ENCODE measurements at places on chromosomes 13 and 19.
A peak's percentile ranks its signal among the peaks of the same experiment; 100 is the strongest.

DNA sequence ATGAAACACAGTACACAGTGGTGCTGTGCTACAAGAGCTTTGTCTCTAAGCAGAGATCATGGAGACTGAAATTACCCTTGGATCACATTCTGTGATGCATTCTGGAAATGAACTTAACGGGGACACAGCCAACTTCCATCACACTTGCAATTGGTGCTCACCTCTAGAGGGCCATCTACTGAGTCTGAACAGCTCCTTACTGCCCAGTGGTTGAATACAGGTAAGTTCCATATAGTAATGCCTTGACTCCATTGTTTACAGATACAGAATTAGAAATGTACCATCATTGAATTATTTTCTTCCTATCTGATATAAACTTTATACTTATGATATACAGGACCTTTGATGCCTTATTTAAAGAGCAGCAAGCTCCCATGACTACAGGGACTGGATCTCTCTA is 686.4 kb downstream of the PCDH9 start:
- no peak for DNase-seq

DNA sequence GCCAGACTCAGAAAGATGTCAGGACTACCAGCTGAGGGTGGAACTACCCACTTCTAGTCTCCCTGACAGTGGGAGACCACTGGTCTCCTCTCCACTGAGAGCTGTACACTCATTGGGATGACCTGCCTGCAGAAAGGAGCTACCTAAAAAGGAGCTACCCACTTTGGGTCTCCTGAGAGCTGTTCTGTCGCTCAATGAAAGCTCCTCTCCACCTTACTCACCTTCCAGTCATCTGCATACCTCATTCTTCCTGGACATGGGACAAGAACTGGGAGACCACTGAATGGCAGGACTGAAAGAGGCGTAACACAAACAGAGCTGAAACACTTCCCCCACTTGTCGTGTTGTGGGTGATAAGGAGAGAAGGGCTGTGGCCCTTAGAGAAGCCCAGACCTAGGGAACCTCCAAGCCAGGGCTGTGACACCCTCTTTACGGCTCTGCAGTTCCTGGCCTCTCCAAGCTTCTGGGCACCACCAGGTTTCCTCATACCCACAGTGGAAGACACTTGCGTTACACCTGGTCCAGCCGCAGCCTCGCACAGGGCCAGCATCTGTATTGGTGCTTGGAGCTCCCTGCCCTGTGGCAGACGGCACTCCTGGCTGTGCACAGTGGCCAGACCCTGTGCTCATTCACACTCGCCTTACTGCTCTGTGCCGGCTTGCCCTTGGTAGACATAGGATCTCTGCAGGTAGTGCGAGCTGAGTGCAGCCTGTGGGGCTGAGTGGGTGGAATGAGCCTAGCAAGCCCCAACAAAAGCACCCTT is 54.9 kb upstream of the SLITRK6 start:
- DNase-seq = no peak

DNA sequence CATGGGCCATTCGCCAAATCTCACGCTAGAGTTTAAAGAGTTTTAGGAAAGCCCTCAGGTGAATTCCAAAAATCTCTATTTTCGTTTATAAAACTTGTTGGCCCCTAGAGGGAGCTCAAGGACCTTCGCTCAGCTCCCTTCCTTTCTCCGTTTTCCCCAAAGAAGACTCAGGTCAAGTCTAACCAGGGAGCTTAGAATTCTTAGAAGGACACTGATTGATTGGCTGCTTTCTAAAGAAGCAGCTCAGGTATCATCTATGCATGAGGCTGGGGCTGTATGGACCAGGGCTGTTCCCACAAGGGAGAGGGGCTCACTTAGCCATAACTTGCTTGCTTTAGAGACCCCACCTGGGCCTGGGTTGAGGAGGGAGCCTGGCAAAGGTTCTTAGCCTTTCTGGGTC is 20.5 kb downstream of the DZIP1 start:
- DNase-seq = peak; percentile 22

GRCh38 chr13:37209621-37210580 is 104.4 kb upstream of the CSNK1A1L start:
- no peak for DNase-seq

GRCh38 chr13:74444161-74444571 is 310.0 kb upstream of the KLF12 start:
- no peak for DNase-seq

DNA sequence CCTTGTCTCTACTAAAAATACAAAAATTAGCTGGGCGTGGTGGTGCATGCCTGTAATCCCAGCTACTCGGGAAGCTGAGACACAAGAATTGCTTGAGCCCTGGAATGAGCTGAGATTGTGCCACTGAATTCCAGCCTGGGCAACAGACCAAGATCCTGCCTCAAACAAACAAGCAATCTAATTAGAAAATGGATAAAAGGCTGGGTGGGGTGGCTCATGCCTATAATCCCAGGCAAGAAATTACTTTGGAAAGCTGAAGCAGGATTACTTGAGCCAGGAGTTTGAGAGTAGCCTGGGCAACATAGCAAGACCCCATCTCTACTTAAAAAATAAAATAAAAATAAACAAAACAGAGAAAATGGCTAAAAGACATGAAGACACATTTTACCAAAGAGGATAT is 77.0 kb downstream of the CAB39L start:
- no peak for DNase-seq

DNA sequence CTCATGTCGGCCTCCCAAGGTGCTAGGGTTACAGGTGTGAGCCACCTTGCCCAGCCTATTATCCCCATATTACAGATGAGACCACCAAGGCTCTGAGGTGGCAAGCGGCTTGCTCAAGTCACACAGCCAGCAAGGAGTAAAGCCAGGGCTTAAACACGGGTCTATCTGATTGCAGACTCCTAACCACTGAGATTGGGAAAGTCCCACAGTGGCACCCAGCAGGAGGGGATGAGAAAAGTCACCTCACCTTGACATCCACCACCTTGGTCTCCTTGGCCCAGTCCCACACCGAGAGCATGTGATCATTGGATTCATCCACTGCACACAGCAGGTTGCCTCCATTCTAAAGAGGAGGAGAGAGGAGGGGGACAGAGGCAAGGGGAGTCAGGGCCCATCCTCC is 9.5 kb downstream of the EML2 start:
- no peak for DNase-seq

DNA sequence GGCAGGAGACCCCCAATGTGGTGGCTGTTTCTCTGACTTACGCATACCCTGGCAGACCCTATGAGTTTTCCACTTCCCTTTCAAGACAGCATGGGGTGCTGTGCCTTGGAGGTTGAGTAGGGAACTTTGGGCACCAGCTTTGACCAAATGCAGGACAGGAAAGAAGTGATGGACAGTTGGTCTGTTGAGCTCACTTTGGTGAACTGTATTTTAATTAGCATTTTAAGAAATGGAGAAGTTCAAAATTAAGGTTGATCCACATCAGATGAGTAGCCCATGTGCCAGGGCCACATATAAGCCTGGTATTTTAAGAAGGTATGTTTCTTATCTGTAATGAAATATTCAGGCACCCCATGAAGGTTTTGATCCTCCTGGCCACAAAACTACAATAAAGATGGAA is 46.1 kb upstream of the RAP2A start:
- no peak for DNase-seq

GRCh38 chr13:88068316-88068715 is 397.1 kb downstream of the SLITRK5 start:
- no peak for DNase-seq

- no peak for DNase-seq
Measured at GRCh38 chr19:52498571-52498970, 28.9 kb upstream of the ZNF808 start.

GRCh38 chr19:41323023-41323422 is 13.1 kb downstream of the CCDC97 start:
- no peak for DNase-seq

- no peak for DNase-seq
Measured at GRCh38 chr13:51036418-51036817, 74.7 kb downstream of the C13orf42 start.

DNA sequence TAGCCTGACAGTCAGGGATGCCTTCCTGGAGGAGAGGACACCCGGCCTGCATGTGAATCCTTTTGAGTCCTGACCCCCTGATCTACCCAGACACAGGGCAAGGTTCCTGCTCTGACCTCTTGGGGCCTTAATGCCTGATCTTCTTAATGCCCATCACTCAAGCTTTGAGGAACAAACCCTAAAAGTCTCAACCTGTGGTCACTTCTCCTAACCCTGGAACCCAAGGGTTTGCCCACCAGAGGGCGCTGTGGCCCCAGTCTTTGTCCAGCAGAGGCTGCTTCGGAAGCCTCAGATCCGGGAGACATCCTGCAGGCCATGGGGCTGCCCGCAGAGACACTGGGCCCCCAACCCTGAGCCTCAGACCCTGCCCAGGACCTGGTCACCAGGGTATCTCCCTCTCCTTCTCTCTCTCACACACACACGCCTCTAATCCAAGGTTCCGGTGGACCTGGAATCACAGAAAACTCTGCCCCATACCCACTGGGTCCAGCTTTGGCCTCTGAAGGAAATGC is 9.8 kb upstream of the DPF1 start:
- DNase-seq = peak; percentile 31

GRCh38 chr13:25847145-25847544 is 204.7 kb downstream of the SHISA2 start:
- DNase-seq = no peak

DNA sequence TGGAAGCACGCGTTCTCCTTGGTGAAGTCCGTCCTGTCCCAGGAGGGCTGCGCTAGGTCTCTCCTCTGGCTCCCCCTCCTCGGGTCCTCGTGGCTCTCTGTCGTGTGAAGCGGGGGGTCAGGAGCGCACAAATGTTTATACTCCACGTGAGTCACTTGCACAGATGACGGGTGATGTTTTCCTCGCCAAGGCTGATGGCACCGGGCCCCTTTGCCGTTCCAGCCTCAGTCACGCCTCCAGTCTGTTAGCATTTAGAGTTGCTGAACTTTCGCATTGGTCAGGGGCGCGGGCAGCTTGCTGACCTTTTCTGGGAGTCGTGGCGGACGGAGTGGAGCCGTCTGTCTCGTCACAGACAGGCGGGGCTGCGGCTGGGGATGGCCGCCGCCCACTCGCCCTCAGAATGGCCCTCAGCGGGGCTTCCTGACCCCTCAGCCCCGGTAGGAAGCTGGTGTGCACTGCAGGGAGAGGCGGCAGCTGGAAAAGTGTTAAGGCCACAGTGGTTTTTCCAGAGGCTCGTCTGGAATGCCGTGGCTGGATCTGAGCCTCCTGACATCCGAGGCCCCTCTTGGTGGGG is 13.7 kb downstream of the KLHL26 start:
- DNase-seq = no peak

- no peak for DNase-seq
Measured at GRCh38 chr19:5542665-5543064, 25.1 kb downstream of the TINCR start.

- DNase-seq = no peak
Measured at GRCh38 chr19:17915940-17916593, 16.7 kb upstream of the CCDC124 start.

DNA sequence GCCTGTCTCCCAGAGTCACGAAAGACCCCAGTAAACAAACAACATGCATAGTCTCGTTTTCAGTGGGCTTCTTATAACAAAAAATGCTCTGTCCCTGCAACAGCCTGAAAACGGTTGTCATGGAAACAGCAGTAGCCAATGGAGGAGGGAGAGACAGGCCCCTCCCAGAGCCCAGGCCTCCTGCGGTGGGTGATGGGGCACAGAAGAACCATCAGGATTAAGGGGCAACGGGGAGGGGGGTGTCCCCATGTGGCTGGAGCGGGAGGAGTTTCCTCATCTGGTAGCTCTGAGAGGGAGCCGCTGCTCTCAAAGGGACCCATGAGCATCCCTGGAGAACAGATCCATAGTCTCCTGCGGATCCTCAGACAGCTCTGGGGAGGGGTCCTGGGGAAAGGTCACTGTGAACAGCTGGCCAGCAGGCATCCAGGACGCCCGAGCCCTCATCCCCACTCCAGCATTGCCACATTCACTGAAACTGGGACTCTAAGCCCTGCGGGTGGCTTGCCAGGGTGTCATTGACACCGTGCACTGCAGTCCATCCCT is 37.5 kb upstream of the PNMA8B start:
- DNase-seq = no peak

DNA sequence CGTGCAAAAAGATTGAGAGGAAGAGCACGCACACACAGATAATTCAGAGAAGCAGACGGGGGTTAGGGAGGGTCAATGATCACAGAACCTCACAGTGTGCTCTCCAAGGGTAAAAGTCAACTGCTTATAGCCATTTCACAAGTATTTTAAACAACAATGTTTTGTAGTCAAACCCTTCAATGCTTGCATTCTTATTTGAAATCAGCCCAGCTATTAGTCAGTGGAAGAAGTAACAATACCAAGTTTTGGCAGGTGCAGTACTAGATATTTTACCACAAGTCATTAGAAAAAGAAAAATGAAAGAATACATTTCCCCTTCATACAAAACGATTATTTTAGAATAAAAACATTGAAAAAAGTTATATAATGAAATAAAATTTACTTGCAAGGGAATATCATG is 2.6 kb downstream of the CSNK1A1L start:
- no peak for DNase-seq

DNA sequence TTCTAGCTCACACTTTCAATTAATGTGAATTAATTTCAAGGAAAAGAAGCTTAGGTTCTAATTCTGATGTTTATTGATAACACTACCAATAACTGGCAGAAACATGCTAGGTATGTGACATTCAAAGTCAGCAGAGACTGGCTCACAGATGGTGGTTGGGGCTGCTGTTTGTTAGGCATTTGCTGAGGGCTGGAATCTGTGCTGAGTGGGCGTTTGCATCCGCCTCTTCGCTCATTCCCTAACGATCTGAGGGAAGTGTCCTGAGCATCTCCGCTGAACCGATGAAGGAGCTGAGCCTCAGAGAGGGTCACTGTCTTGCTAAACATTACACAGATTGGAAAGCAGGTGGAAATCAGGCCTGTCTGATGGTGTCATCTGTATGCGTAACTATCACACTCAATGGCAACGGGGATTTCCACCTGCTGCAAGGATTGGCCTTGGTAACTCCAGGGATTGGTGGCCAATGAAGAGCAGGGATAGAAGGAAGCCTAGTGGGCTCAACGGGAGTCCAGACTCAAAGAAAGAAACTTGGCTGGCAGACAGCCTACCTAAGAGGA is 338.9 kb downstream of the TEX29 start:
- no peak for DNase-seq

DNA sequence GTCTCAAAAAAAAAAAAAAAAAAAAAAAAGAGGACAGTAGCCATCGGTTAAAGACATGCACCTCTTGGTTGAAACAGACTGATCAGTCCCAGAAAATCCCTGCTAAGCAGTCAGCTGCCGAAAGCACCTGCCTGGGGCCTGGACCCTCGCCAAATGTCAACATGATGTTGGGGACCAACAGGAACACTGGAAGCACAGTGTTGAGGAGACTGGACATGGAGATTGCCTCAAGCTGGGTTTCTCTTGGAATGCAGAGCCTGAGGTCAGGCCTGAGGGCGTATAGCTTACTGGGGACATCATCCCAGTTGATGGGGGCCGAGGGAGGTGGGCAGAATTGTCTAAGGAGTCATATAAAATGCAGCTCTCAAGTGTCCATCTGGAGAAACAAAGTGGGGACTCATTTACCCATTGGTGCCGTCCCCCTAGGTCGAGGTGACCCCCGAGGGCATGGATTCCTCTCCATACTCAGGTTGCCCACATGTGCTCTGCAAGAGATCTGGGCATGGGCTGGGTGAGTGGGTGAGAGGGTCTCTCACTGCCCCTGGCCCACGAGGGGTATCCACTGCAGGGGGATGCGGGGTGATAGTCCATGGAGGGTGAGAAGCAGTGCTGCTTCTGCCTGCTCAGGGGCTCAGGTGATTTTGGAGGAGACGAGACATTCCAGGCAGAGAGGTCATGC is 164.5 kb downstream of the URI1 start:
- peak; percentile 10 for DNase-seq

Measured in NCI-H1105 treated with DMSO at 0.1 percent for 48 hours (cell line).